ENCODE measurements at places on chromosomes 16 and 17.

GRCh38 chr16:72464597-72465368 is 292.8 kb upstream of the PMFBP1 start:
- no peak for DNase-seq

DNA sequence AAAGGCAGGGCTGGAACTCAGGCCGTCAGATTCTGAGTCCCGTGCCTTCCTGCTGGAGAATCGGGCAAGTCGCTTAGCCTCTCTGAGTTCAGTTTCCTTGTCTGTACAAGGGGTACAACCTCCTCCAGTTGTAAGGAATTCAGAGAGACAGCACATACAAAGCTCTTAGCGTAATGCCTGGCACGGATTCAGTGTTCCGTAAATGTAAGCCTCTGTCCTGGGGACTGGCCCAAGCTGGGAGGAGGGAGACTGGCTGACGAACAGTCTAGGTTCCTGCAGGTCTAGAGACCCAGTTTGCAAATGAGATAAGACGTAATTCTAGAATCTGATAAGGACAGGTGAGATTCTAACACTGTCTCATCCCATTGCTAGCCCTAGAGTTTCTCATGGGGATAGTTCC is 9.9 kb downstream of the METTL22 start:
- DNase-seq, result no peak

DNA sequence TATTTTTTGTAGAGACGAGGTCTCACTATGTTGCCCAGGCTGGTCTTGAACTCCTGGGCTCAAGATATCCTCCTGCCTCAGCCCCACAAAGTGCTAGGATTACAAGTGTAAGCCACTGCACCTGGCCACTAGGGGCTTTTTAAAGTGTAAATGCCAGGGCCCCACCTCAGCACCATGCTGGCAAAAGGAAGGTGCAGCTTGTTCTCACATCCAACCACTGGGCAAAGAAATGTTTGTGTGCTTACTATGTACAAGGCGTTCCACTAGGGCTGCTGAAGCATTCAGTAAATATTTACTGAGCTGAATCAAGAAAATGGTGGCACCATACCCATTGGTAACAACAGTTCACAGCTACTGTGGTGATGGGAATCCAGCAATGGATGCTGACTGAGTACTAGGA is 22.6 kb downstream of the COG1 start:
- DNase-seq, result no peak

GRCh38 chr16:78505544-78506366 is 406.3 kb downstream of the WWOX start:
- DNase-seq, result peak; percentile 95

GRCh38 chr17:40015998-40016985 is 1.1 kb downstream of the CSF3 start:
- no peak for DNase-seq

DNA sequence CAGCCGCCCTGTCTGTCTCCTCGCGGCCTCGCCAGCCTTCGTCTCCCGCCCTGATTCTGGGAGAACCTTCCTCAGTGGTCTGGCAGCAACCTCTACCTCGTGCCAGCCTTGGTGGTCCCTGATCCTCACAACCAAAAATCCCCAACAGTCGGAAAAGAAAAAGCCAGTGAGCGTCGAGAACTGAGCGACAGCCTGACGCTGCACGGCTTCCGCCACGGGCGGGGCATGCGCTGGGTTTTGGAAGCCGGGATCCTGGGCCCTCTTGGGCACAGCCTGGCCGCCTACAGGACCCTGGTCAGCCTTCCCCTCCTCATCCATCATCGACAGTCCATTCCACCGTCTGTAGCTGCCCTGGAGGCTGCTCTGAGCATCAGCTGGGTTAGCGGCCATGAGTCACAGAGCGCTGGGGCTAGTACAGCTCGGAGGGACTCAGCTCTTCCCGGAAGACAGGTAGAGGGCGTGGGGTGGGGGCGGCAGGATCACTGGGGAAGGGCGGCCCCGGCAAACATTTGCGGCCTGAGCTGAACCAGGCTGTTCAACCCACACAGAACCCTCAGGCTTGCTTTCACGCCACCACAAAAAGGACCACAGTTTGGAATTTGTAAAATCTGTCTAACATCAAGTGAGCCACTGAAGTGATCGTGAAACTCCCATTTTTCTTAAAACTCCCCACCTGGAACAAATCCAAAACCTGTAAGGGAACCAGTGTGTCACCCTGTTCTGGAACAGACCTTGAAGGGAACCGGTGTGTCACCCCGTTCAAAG is 55.4 kb upstream of the DOC2B start:
- DNase-seq, result no peak

DNA sequence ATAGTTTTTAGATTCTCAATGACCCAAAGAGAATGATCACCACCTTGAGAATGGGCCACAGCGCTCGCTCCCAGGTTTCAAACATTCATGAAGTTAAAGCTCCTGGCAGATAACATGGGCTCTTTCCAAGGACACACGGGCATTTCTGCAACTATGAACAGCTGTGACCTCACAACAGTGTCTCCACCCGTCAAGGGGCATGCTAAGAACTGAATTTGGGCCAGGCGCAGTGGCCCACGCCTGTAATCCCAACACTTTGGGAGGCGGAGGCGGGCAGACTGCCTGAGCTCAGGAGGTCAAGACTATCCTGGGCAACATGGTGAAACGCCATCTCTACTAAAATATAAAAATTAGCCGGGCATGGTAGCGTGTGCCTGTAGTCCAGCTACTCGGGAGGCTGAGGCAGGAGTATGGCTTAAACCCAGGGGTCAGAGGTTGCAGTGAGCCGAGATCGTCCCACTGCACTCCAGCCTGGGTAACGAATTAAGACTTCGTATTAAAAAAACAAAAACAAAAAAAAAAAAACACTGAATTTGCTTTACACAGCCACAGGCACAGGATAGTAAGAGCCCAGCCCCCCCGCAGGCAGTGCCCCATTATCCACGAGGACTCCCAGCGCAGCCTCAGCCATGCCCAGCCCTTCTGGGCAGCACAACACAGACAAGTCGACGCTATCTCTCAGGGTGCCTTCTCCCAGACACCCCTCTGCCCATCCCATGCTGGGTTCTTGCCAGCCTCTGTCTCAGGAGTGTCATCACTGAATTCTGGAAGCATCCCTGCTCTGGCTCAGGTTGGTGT is 7.2 kb downstream of the USP7 start:
- DNase-seq, result no peak

DNA sequence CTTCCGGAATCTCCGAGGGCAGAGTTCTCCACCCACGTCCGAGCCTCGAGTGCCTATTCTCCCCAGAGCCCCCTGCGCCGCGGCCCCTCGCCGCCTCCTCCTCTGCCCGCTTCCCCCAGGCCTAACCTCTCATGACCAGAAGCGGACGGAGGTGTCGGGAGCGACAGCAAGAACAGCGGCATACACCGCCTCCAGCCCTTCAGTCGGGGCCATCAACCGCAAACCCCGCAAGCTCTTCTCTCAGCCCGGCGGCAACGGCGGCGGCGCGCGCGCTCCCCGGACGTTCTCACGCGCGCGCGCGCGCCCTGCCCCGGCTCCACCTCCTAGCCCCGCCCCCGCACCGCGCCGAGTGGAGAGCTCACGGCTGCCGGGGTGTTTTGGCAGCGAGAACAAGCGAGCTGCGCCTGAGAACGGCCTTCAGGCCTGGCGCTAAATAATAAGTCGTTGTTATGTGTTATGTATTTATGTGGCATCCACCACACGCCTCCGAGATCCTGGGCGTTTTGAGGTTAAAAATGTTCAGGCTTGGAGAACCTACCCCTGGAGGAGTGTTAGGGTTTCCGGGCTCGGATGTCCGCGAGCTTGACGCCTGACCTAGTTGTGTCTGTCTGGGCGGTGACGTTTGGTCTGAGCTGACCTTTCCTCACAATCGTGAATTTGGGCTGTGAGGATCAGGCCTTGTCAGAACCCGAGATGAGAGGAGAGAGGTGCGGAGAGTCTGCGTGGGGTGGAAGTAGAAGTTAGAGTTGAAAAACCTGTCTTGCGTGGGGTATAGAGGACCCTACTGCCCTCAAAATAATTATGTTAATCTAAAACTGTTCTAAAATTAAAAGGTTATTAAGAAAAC is at the start of gene RNFT1:
Gene RNFT1 (minus strand): TSS at position 259 of the 847 bp plus-strand sequence. CDS start 77 bp downstream, at position 182.
- peak; percentile 91 for DNase-seq

DNA sequence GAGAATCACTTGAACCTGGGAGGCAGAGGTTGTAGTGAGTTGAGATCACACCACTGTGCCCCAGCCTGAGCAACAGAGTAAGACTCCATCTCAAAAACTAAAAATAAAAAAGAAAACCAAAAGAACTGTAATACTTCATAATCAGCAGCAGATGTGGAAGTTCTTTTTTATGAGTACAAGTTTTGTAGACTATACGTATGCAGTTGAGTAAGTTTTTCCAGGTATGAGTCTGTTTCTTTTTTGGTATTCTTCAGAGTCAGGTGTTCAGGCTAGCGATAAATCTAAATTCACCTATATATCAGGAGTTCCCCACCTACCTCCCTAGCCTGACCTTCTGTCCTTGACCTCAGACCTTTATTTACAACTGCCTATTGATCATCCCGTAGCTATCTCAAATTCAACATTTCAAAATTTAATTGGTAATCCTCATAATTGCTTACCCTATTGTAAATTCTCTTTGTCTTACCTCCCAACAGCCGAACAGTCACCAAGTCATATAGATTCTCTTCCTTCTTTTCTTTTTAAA is 10.7 kb downstream of the DCTN5 start:
- no peak for DNase-seq

DNA sequence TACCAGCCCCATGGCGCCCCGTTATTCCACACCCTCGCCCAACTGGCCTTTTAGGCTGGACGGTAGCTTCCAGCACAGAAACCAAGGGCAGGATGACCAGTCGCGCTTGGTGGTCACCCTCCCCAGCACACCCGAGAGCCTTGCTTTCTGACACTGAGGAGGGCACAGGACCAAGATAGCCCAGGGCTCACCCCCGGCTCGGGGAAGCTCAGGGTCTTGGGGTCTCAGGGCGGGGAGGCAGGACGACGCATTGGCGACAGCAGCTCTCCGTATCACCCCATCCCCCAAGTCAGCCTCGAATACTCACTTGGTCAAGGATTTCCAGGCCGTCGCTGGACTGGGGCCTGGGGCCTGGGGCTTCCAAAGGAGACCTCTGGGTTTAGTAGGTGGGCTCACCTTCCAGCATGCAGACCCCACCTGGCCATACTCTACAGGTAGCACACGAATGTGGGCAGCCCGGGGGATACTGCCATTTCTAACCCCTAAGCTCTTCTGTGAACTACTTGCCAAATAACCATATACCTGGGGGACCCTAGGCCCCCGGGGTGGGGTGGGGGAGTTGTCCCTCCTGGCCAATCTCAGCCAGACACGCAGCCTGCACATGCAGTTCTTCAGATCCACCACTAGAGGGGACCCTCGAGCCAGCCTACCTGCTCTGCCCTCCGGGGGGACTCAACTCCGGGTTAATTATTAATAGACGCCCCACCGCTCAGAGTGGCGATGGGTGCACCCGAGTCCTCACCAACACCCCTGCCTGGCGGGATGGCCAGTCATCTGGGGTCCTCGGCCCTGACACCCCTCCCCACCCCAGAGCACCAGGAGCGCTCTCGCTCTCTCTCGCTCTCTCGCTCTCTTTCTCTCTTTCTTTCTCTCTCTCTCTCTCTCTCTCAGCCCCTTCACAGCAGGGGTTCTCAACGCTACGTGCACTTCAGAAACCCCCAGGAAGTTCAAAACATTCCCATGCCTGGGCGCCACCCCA is 30.0 kb downstream of the TBC1D16 start:
- peak; percentile 63 for DNase-seq

DNA sequence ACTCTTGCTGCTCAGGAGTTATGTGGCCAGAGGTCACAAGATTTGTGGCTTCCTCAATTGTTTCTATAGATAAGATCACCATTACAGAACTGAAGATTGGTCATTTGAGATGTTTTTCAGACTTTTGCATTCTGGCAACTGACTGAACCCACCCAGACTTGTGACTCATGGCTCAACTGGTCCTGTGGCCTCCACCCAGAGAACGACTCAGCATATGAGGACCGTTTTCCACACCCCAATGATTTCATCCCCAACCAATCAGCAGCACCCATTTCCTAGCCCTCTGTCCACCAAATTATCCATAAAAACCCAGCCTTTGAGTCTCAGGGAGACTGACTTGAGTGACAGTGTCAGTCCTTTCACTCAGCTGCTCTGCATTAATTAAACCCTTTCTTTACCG is 143.2 kb upstream of the ASIC2 start:
- DNase-seq, result no peak

- DNase-seq, result no peak
Measured at GRCh38 chr17:48630009-48630924, 4.1 kb upstream of the HOXB9 start.

- DNase-seq, result peak; percentile 47
Measured at GRCh38 chr16:57091200-57091974, 996 bp upstream of the CPNE2 start.

GRCh38 chr17:30413109-30413508 is 34.4 kb downstream of the CPD start:
- DNase-seq, result no peak

- DNase-seq, result no peak
Measured at GRCh38 chr16:23105309-23105708, 43.9 kb downstream of the USP31 start.

DNA sequence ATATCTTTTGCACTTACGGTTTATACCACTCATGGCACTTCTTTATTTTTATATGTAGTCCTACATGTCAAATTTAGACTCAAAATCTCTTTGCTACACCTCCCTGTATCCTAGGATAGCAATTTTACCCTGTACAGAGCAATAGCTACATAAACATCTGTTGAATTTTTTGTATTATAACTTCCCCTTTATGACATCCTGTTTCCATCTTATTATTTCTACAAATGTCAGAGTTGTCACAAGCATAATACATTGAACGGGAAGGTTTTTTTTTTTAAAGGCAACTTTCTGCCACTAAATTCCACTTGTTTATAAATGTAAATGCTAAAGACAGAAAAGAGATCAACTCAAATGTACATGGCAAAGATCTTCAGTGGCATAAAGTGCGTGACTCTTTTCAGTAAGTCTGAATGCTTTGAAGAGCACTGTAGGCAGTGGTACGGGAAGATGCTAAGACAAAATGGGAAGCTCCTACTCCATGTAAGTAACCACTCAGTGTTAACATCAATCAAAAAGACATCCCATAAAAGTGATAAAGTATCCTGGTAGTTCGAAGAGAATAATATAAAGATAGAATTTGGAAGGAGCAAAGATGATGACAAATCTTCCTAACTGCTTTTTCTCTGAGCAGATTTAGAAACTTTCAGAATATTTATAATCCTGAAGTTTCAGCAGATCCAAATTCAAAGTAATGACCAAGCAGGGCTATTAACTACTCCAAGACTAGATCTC is 26.8 kb downstream of the GNA13 start:
- no peak for DNase-seq

- DNase-seq, result no peak
Measured at GRCh38 chr16:3530371-3530914, 29.6 kb downstream of the CLUAP1 start.

- no peak for DNase-seq
Measured at GRCh38 chr17:6327007-6327406, 107.9 kb downstream of the AIPL1 start.

DNA sequence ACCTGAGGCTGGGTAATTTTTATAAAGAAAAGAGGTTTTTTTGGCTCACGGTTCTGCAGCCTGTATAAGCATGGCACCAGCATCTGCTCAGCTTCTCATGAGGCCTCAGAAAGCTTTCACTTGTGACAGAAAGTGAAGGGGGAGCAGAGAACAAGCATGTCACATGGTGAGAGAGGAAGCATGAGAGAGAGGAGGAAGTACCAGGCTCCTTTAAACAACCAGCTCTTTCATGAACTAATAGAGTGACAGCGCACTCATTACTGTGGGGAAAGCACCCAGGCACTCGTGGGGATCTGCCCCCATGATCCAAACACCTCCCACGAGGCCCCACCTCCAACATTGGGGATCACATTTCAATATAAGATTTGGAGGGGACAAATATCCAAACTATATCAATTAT is 86.8 kb downstream of the USP32 start:
- no peak for DNase-seq

GRCh38 chr16:85946541-85947124 is 47.7 kb downstream of the IRF8 start:
- DNase-seq, result no peak
